Body of pancreas (tissue), 4 donors: ENCODE measurements at places on chromosomes 11 and 22.

DNA sequence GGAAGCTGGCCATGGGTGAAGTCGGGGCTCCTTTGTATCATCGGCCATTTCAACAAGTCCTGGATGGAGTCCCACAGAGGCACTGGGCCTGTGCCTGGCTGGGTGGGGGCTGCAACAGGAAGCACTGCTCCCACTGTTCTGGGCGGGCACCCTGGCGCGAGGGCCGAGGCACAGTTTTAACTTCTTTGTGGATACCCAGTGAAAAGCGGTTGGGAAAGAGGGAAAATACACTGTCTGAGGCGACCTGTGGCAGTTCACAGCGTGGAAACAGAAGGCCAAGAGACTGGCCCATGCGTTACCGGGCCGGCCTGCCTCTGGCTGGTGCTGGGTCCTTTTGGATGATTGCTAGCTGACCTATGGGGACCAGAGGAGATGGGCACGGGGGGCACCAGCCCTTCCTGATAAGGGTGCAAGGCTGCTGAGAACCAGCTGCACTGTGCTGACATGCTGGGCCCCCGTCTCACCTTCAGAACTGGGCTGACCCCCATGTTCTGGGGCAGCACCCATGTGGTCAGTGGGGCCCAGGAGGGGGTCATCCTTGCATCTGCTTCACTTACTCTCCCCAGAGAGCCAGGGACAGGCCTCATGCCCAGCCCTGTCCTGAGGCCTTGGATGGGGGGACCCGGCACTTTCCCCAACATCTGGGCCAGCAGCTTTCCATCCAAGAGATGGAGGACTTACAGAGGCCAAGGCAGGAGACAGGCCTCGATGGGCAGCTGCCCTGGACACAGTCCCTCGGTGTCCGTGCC lies 4.2 kb downstream of the OVOL1 start:
- no peak for DNase-seq

- DNase-seq: no peak
Observed at GRCh38 chr11:2816941-2817421, 68.6 kb downstream of the CDKN1C start.

GRCh38 chr11:106925245-106925644 lies 93.0 kb downstream of the GUCY1A2 start:
- DNase-seq: no peak

DNA sequence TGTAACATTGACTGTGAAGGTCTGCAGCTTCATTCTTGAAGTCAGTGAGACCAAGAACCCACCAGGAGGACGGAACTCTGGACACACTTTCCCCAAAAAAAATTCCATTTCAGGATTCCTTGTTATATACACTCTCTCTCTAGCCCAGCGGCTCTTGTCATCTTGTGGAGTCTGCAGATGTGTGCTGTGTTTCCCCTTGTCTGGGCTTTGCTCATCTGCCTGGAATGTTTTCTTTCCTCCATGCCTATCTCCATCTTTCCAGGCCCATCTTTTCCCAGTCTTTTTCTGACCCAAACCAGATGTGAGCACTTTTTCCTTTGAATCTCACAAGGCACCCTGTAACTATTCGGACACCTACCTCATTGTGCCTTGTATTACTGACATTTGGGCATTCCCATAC lies 5.1 kb upstream of the DRG1 start:
- no peak for DNase-seq

- DNase-seq: no peak
Observed at GRCh38 chr22:43148581-43148980, 2.8 kb upstream of the TSPO start.

DNA sequence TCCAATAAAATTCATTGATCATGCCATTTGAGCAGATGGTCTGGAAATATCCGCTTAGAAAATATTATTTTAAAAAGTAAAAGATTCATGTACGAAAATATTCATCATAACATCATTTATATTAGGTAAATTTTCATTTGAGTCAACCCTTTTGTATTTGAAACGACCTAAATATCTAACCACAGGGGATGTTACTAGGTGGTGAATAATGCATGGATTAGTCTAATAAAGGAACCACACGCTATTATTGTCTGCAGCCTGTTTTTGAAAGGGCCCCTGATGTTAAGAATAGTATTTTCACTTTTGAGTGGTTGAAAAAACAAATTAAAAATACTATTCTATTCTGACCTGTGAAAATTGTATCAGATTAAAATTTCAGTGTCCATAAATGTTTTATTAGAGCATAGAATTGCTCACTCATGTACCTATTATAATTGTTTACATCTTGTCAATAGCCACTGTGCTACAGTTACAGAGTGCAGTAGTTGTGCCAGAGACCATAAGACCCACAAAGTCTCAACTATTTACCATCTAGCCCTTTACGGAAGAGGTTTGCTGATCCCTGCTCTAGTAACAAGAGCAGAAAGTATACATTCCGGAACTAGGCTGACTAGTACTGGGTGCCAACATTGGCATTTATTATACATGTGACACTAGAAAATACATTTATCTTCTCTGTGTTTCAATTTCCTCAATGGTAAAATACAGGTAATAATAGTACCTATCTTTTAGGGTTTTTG lies 176.1 kb downstream of the LRRC4C start:
- no peak for DNase-seq

DNA sequence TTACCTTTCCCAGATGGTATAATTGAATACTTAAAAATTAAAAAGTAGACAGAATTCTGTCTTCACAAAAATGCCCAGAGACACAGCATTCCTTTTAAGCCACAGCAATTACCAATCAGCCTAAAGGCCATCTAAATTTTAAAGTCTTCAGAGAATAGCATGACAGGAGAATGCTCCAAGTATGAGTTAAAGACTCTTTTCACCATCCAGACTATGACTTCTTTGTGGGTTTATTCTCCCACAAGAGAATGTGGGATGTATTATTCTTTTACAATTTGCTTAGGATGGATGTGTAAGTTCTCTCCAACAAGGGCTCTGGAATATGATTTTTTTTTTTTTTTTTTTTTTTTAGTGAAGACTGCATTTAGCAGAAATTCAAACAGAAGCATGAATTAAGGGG lies 249.9 kb downstream of the TTC28 start:
- DNase-seq: no peak

DNA sequence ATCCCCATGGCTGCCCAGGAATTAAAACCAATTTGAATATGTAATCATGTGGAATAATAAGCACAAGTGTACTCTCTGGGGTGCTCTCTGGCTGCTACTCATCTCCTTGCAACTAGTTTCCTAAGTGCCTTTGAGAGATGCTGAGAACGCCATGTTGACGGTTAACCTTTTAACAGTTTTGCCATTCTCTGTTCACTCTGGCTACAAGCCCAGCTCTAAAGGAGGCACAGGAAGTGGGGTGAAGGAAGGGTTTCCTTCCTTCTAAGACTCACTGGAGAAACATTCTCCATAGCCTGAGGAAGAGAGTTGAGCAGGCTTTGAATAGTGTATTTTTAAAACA lies 122.0 kb upstream of the ZC3H12C start:
- DNase-seq: no peak

DNA sequence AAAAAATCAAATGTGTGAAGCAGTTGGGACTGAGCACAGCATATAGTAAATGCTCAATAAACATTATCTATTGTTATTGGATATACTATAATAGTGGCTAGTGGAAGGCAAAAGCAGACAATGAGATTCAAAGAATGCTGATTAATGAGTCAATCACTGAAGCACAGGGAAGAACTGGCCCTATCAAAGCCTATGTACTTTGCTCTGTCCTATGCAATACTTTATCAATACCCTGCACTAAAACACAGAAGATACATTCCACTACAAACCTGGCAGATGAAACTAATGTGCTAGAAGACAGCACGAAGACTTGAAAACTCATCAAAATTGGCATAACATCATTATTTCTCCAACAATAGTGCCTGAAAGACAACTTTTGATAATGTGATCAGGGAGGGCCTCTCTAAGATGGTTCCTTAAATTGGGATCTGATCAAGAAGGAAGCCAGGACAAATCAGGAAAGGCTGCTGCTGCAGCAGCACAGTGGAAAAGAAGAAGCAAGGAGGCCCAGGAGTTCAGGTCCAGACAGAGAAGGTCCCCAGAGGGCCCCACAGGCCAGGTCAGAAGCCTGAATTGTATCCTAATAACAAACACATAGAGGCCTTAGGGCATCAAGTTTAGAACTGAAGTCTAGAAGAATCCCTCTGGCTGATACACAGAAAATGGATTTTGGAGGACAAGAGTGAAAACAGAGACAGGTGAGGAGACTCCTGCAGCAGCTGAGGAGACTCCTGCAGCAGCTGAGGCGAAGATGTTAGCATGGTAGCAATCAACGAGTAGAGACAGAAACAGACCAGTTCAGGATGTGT lies 18.6 kb downstream of the PI4KA start:
- DNase-seq: no peak

GRCh38 chr22:37281646-37282384 lies 493 bp upstream of the CYTH4 start:
- DNase-seq: no peak

DNA sequence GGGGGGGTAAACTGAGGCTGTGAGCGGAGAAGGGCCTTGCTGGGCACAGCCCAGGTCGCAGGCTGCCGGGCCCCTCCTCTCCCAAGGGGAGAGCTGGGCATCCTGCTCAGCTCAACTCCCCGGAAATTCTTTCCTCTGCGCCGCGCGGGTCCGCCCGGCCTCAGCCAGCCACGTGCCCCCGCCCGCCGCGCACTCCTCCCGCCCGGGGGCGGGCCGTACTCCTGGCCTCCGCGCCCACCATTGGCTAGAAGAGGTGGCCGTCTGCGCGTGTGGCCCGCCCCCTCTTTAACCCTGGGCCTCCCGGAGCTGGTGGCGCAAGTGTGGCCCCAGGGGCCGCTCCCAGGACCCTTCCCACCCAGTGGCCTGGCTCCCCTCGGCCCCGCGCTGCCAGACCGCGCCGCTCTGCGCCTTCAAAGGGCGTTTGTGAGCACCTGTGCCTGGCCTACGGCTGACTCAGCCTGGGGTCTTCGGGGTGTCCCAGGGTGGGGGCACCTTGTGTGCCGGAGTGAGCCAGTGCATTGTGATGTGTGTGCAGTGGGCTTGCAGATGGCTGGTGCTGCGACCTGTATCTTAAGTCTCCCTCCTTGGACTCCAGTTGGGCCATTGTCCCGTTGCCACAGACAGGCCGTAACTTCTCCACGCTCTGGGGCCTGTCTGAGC lies 2.0 kb downstream of the MRGPRF start:
- peak; percentile 57 for DNase-seq

GRCh38 chr22:37497062-37497599 lies 10.9 kb upstream of the MFNG start:
- no peak for DNase-seq

GRCh38 chr11:57547854-57548377 lies 10.5 kb downstream of the SMTNL1 start:
- DNase-seq: peak; percentile 51

- DNase-seq: no peak
Observed at GRCh38 chr11:33376331-33377310, 119.4 kb downstream of the HIPK3 start.

GRCh38 chr22:30411780-30412179 lies 13.8 kb upstream of the MTFP1 start:
- no peak for DNase-seq

GRCh38 chr11:36121054-36121453 lies 168.2 kb downstream of the COMMD9 start:
- no peak for DNase-seq

GRCh38 chr22:42427167-42427566 lies 5.0 kb downstream of the NFAM1 start:
- no peak for DNase-seq

GRCh38 chr11:132844956-132845696 lies 687.2 kb downstream of the OPCML start:
- no peak for DNase-seq

- DNase-seq: no peak
Observed at GRCh38 chr11:18106688-18107087, 806 bp upstream of the SAAL1 start.

DNA sequence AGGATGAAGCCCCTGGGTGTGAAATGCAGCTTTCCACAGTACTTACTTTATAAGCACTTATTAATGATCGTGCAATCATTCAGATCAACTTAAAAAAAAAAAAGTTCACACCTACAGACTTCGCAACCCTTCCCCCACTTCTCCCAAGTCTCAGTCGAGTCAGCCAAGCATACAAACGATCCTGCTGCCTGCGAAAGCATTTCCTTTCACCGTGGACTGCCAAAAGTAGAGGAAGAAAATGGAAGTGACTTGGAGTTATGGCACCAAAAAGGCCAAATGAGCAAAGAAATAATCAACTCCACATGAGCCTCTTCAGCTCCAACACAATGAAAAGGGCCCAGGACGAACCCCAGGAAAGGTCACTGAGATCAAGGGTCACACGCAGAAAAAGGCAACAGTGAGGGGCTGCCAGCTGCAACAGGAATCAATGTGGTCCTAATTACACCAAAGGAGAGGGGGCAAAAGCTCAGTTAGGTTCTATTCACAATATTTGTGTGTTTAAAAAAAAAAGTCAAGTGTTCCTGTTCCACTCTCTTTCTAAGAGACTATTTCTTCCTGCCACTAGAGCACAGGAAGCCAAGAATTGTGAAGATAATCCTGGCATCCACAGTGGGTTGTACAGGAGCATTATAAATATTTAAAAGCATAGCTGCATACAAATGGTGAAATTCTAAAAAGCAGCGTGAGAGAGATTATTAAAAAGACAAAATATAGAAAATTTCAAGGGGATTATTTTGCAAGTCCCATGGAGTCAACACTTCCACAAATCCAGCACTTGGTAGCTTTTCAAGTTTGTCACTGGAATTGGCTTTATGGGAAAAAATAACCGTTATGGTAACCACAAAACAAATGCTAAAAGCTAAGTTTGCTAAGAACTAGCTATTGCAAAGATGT lies 28.4 kb downstream of the CDON start:
- DNase-seq: no peak

DNA sequence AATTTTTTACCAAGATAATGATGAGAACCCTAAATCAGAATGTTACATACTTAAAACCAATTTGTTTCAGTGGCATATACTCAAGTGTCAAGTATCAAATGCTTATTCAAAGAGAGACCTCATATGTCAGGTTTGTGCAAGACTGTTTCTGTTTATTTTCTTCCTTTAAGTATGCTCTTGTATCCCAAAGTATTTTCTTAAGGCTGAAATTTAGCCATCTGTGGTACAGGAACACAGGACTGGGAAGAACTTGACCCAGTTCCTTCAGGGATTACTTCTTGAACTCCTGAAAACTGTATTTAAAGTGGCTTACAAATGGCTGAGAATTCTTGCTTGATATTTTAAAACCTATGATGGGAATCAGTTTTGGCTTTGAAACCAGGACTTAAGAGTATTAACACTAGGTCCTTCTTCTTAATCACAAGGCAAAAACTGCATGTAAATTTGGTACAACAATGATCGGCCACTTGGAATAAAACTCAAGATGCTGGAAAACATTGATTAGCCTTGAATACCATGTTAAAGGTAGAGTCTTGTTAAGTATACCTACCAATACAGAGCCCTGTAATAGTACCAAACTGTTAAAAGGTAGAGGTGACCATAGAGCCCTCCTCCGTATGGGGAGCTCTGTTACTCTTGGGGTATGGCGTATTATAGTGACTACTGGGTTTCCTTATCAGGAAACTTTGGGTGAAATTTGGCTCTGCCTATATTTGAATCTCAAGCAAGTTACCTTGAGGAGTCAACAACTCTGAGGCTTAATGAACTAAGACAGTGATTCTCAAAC lies 95.9 kb downstream of the BLID start:
- no peak for DNase-seq
